Ascending aorta (tissue), 2 donors: ENCODE measurements at places on chromosomes 16 and 17.

DNA sequence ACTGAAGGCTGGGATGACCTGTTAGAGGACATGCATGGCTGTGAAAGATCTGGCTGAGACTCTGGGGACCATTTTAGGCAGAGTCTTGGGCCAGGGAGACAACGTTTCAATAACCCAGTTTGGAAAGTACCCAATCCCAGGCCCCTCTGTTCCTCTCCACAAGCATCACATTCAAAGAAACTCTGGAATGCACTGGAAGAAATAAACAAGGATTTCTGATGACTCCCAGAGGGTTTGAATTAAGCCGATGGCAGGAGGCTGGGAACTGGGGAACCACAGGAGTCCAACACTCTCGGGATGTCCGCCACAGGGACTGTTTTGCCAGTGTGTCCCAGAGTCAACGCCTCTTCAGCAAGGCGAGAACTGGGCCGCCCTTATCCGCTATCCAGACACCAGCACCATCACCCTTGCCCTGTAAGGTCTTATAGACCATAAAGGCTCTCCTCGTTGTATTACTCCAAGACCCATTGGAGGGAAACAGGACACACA lies 3.3 kb downstream of the PMP22 start:
- peak overlapping the region; percentile 98 for H3K27ac ChIP-seq
- H3K36me3 ChIP-seq, result peaks cover 21% of the 10 kb centered on the region
- H3K27me3 ChIP-seq, result no peaks in the 10 kb centered on the region
- no peak for DNase-seq
- peaks cover 29% of the 10 kb centered on the region for H3K4me1 ChIP-seq

GRCh38 chr16:63283721-63284120 lies 1247.5 kb upstream of the CDH8 start:
- no peak for DNase-seq
- H3K27ac ChIP-seq, result no peak overlapping the region
- no peaks in the 10 kb centered on the region for H3K4me1 ChIP-seq
- no peak overlapping the region for H3K4me3 ChIP-seq
- H3K36me3 ChIP-seq, result no peaks in the 10 kb centered on the region

- no peaks in the 10 kb centered on the region for H3K36me3 ChIP-seq
- no peaks in the 10 kb centered on the region for H3K27me3 ChIP-seq
- H3K27ac ChIP-seq, result no peak overlapping the region
- H3K4me1 ChIP-seq, result no peaks in the 10 kb centered on the region
- no peak overlapping the region for H3K4me3 ChIP-seq
Observed at GRCh38 chr17:31085563-31085962, 9.2 kb upstream of the NF1 start.

DNA sequence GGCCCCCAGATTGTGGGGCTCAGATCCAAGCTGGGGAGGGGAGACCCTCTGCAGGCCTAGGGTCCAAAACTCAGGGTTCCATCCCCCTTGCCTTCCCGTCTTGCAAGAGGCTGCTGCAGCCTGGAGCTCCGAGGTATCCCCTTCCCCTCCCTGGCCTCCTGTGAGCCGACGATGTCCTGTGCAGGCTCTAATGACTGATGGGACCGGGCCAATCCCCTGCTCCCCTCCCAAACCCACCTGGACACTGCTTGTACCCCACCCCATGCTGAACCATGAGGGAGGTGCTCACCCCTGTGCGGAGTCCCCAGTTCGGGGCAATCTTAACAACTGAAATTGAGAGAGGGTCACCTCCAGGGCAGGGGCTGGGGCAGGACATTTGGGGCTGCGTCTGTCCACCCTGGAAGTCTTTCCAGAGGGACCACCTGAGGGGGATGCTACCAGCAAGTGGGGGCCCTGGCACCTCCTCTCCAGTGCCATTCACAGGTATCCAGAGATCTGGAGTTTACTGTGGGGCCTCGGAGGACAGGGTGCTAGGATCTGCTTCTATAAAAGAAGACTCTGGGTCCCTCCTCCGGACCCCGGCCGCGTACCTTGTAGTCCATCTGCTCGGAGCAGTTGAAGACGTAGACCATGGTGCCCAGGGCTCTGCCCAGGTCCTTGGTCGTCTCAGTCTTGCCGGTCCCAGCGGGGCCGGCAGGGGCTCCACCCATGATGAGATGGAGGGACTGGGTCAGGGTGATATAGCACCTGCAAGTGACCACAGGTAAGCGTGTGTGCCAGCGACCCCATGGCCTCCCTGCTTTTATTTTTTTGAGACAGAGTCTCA lies 77.3 kb downstream of the DNAH17 start:
- H3K4me3 ChIP-seq, result no peak overlapping the region
- no peaks in the 10 kb centered on the region for H3K27me3 ChIP-seq
- H3K36me3 ChIP-seq, result no peaks in the 10 kb centered on the region

DNA sequence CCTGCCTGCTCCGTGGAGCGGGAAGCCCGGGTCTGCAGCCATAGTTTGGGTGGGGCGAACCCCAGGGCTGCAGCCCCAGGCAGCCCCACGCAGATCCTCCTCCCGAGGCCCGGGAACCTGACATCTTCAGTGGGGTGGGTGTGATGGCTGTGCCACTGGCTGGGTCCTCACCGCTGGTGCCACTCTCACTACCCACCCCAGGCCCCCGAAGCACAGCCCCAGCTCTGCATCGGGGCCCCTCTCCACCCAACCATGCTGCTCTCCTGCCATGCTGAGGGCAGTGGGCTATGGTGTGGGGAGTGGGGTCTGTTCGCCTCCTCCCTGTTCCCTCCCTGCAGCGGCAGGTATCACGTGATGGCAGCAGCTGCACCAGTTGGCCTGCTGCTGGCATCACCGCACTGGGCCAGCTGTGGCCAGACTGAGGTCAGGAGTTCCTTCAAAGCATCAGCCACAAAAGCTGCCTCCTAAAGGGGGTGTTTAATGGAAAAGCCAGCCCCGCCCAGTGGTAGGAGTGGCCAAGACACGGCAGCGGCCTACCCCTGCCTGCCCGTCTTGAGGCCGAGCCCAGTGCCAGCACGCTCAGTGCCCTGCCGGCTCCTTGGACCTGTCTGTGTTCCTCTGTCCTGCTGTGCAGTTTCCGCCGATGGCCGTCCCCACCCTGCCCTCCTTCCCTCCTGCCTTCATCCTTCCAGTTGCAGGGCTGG lies 10.8 kb downstream of the KCTD5 start:
- H3K27ac ChIP-seq, result no peak overlapping the region
- H3K27me3 ChIP-seq, result no peaks in the 10 kb centered on the region
- no peaks in the 10 kb centered on the region for H3K4me1 ChIP-seq
- no peak overlapping the region for H3K4me3 ChIP-seq
- no peak for DNase-seq

DNA sequence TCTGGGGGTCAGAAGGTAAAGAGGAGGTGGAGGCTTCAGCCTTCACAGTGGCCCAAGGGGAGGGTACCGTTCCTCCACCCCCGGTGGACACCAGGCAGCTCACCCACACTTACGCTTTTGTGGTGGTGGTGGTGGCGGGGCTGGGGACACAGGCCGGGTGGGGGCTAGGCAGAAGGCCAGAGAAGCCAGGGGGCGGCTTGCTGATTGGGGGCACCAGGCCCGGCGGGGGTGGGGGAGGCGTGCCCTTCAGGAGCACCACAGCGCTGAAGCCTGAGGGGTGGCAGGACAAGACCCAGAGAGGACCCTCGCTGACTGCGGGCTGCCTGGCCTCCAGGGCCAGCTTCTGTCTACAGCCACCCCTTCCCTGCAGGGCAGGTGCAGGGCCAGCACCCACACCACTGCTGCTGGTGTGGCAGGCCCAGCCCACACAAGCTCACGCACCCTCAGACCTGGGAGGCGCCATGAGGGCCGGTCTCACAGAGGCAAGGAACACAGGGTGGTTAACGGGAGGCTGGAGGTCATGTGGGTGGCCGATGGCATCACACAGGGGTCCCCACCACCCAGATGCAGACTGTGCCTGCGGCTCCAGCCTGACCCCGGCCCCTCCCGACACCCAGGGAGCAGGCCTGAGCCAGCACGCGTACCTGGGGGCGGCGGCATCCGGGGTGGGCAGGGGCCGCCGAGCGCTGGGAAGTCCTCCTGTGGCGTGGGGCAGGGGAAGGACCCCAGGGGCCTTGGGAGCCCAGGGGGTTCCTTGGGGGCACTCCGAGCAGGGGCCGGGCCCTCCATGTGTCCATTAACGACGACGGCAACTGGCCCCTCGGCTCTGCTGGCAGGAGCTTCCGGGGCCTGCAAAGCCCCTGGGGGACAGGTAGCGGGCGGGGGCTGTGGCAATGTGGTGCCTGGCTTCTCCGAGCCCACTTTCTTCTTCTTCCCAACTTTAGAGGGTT lies 9.4 kb downstream of the SYNGR3 start:
- no peak for DNase-seq
- peaks cover 68% of the 10 kb centered on the region for H3K36me3 ChIP-seq
- H3K27ac ChIP-seq, result no peak overlapping the region
- no peaks in the 10 kb centered on the region for H3K27me3 ChIP-seq
- H3K4me3 ChIP-seq, result no peak overlapping the region

DNA sequence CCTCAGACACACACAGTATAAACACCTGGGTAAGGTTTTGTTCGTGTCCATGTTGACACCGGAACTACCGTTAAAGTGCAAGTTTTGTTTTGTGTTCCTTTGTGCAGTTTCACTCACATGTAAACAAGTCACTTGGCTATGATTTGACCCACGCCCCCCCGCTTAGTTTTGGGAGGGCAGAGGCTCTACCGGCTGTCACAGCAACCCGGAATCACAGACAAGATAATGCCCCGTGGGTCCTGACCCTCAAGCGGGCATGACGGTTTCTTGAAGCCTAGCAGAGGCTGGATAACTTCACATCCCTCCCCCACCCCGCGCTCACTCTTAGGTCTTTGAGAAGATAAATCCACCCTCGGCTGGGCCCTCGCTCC lies 1.7 kb downstream of the RASD1 start:
- H3K4me3 ChIP-seq, result peak overlapping the region; percentile 69
- H3K27me3 ChIP-seq, result no peaks in the 10 kb centered on the region
- peaks cover 17% of the 10 kb centered on the region for H3K36me3 ChIP-seq
- peaks cover 6% of the 10 kb centered on the region for H3K4me1 ChIP-seq

- no peaks in the 10 kb centered on the region for H3K36me3 ChIP-seq
- H3K4me1 ChIP-seq, result no peaks in the 10 kb centered on the region
- DNase-seq, result no peak
- H3K27me3 ChIP-seq, result no peaks in the 10 kb centered on the region
Observed at GRCh38 chr17:3740611-3741073, 16.9 kb downstream of the HASPIN start.

GRCh38 chr17:2902546-2902945 lies 106.3 kb downstream of the RAP1GAP2 start:
- H3K36me3 ChIP-seq, result no peaks in the 10 kb centered on the region
- H3K4me3 ChIP-seq, result no peak overlapping the region
- no peak overlapping the region for H3K27ac ChIP-seq
- no peak for DNase-seq
- no peaks in the 10 kb centered on the region for H3K4me1 ChIP-seq

GRCh38 chr17:14150619-14151018 lies 81.3 kb downstream of the COX10 start:
- no peak overlapping the region for H3K4me3 ChIP-seq
- H3K27me3 ChIP-seq, result no peaks in the 10 kb centered on the region
- H3K4me1 ChIP-seq, result no peaks in the 10 kb centered on the region
- no peak overlapping the region for H3K27ac ChIP-seq
- no peak for DNase-seq
- no peaks in the 10 kb centered on the region for H3K36me3 ChIP-seq

DNA sequence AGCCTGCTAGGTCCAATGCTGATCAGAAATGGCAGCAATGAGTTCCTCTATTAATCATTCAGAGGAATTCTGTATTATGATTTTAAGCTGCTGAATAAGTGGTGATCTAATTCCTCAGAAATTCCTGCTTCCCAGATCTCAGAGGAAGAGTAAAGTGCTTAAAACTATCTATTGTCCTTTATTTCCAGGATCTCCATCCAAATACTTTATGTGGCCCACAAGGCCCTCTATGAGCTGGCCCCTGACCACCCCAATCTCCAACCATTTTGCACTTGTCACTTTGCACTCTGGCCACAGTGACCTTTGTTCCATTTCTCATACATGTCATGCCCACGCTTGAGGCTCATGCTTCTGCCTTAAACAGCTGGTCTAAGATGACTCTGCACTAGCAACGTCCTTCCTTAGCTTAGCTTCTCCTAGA lies 93.7 kb downstream of the CA10 start:
- no peak overlapping the region for H3K27ac ChIP-seq
- H3K36me3 ChIP-seq, result no peaks in the 10 kb centered on the region
- no peaks in the 10 kb centered on the region for H3K4me1 ChIP-seq
- H3K4me3 ChIP-seq, result no peak overlapping the region
- no peak for DNase-seq
- H3K27me3 ChIP-seq, result no peaks in the 10 kb centered on the region

GRCh38 chr16:28607116-28607623 lies 2.7 kb downstream of the SULT1A1 start:
- no peak overlapping the region for H3K27ac ChIP-seq
- no peaks in the 10 kb centered on the region for H3K4me1 ChIP-seq
- H3K27me3 ChIP-seq, result no peaks in the 10 kb centered on the region
- no peak overlapping the region for H3K4me3 ChIP-seq
- H3K36me3 ChIP-seq, result no peaks in the 10 kb centered on the region
- no peak for DNase-seq

DNA sequence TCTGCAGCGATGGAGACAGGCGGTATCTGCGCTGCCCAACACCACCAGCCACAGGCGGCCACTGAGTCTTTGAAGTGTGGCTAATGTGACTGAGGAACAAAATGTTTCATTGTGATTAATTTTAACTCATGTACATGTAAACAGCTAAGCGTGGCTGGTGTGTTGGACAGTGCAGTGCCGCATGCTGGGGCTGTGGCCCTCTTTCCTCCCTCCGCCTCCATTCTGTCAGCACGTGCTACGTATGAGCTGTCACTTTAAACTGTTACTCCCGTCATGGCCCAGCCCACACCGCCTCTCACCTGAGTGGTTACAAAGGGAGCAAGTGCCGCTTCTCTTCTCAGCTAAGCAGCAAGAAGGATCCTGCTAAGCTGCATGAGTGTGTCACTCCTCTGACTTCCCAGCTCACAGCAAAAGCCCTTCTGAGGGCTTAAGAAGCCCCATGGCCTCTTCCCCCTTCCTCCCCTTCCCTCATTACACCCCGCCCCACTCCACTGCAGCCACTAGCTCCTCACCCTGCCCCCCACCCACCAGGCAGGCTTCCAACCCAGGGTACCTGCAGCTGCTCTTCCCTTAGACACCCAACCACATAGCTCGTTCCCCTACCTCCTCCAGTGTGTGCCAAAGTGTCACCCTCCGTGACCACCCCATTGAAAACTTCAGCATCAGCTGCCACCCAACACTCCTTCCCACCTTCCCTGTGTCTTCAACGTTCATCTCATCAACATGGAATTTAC lies 15.0 kb downstream of the HASPIN start:
- DNase-seq, result no peak
- no peaks in the 10 kb centered on the region for H3K27me3 ChIP-seq
- H3K4me3 ChIP-seq, result no peak overlapping the region
- H3K36me3 ChIP-seq, result no peaks in the 10 kb centered on the region
- H3K4me1 ChIP-seq, result no peaks in the 10 kb centered on the region

DNA sequence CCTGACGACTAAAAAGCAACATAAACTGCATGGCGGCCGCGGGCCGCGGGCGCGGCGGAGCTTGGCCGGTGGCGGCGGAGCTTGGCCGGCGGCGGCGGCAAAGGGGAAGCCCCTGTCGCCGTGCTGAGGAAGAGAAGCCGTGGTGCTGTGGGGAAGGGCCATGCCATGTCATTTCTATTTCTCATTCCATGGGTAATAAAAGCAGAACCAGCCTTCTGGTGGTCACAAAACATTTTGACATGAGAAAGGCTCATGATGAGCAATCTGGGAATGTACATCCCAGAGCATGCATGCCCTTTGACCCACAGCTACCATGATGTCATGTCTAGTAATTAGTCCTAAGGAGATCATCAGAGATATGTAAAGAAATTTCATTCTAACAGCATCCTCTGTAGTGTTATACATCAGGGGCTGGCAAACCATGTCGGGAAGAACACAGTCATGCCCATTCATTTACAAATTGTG lies 23.9 kb upstream of the HEATR6 start:
- H3K4me3 ChIP-seq, result peak overlapping the region; percentile 30
- no peak overlapping the region for H3K27ac ChIP-seq
- DNase-seq, result no peak
- no peaks in the 10 kb centered on the region for H3K4me1 ChIP-seq
- no peaks in the 10 kb centered on the region for H3K36me3 ChIP-seq
